ENCODE measurements at places on chromosomes 12 and 14.

DNA sequence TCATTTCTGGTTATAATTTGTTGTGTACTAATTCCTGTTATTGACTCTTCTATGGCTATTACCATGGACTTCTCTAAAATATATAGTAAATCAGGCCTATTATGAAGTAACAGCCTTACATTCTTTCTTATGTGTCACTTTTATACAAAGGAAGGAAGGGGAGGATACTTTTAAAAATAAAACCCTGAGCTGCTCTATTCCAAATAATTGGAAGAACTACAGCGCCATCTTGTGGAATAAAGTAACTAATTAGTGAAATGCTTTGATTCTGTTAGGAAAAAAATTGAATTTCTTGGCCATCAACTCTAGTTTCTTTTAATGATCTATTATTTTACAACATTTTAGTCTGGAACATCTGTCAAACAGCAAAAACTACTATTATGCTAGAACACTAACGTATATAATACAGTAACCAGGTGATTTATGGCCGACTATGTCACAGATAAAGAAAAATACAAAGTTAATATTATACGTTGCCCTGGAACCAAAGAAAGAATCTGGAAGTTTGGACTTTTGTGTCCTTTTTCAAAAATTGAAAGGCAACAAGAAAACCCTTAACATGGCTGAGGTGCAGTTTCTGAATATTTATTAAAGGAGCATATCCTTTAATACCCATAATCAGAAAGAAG, 55.0 kb upstream of the NELL2 start:
- no peak for DNase-seq

DNA sequence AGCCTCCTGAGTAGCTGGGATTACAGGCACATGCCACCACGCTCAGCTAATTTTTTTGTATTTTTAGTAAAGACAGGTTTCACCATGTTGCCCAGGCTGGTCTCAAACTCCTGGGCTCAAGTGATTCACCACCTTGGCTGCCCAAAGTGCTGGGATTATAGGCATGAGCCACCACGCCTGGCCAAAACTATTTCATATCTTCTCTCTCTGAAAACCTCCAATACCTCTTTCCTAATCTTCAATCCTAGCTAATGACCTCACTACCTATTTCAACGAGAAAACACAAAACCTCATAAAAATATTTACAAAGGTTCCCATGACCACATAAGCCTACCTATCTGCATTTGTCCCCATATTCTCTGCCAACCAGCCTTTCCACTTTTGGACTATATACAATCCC, 32.3 kb upstream of the ANKS1B start:
- DNase-seq, result no peak

GRCh38 chr12:108689314-108690190, 41.8 kb downstream of the CORO1C start:
- DNase-seq, result peak; percentile 35

GRCh38 chr14:30994681-30995620, 30.5 kb upstream of the AP4S1 start:
- no peak for DNase-seq

DNA sequence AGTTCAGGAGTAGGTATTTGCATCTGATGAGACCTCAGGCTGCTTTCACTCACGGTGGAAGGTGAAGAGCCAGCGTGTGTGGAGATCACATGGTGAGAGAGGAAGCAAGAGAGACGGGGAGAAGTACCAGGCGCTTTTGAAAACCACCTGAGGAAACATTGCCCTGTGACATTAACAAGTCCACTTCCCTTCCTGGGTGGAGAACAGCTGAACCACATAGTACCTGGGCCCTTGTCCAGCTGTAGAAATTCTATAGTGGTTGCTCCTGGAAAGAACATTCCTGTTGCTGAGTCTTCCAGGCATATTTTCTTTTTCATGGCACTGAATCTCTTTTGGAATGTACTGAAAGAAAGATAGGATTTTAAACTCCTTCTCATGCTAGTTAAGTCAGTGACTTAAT, 87.3 kb upstream of the RIN3 start:
- DNase-seq, result no peak

DNA sequence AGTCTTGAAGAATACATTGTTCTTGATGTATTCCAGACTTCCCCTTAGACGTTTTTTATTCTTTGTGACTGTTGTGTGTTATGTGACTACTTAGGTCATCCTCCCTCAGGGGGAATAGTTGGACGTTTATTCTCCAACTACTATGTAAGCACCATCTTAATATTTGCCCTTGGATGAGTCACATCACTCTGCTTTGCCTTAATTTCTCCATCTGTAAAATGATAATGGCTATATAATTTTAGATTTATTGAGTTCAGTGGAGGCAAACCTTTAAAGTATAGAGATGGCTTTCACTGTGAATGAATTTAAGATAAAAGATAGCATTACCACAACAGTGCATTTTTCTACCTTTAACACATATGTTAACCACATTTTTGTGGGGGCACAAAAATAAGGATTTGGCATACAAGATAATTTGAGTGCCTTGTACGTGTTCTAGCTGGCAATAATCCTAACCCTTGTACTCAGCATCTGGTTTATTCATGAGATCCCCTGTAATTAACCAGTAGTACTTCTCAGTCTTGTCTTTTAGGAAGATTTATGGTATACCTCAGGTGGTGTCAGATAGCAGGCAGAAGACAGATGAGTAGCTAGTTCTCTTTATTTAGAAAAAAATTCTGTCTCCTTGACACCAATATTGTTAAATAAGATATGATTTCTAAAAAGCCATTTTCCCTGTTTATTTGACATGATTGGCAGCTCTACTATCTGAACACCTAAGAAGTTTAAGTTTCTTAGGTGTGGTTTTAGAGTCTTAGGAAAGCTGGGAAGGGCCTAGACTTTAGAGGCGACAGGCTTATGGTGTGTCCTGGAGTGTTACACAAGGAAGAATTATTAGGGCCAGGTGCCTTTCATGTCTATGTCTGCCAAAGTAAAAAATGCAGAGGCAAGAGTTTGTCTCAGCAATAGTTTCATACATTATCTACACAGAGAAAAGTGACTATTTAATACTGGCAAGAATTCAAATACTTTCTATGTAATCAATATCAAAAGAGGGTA, 152.3 kb downstream of the RAD51B start:
- DNase-seq, result no peak

GRCh38 chr14:42322531-42323284, 716.0 kb downstream of the LRFN5 start:
- no peak for DNase-seq

DNA sequence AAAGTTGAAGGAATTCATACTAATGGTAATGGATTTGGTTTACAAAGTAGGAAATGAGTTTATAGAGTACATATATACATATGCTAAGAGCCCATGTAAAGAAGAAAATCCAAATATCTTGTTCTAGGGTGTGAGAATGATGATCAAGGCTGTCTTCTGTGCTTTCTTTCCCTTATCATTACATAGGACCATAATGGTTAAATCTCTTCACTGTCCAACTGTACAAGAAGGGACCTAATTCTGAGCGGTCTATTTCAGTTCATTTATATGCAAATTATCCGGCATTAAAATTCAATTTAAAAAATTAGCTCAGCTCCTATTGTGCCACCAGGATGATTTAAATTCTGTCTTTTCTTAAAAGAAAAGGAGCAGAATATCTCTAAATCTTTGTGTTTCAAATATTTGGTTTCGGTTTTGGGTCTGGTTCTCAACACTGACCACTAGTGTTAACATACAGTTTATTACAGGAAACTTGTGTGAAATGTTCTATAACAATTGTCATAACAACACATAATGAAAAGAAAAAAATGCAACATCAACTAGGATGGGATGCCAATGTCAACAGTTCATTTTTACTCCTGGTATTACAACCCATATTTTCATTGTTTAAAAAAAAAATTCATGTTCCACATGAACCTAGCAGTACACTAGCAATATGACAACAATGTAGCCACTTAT, 16.8 kb downstream of the OR4K1 start:
- no peak for DNase-seq

DNA sequence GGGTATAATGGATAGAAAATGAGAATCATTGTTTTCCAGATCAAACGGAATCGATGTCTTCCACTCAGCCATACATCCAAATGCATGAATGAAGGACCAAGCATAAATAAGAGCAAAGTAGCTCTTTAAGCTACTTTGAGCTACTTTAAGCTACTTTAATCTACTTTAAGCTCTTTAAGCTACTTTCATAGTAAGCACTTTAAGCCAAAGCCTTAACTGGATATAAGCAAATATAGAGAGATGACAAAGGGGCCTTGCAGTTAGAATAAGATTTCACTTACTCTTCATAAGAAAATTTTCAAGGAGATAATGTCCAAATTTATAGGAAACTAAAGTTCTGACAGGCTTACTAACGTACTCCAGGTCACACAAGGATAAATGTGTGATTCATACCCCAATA, 355.6 kb upstream of the KITLG start:
- DNase-seq, result no peak

GRCh38 chr14:62691647-62692489, 353.4 kb downstream of the KCNH5 start:
- DNase-seq, result no peak

GRCh38 chr14:40523123-40523522, 1083.6 kb upstream of the LRFN5 start:
- no peak for DNase-seq

- DNase-seq, result no peak
Measured at GRCh38 chr14:72063761-72064282, 131.6 kb downstream of the RGS6 start.

- no peak for DNase-seq
Measured at GRCh38 chr14:99327458-99328250, 55.7 kb upstream of the BCL11B start.

- DNase-seq, result no peak
Measured at GRCh38 chr14:95071649-95072280, 85.6 kb downstream of the DICER1 start.

DNA sequence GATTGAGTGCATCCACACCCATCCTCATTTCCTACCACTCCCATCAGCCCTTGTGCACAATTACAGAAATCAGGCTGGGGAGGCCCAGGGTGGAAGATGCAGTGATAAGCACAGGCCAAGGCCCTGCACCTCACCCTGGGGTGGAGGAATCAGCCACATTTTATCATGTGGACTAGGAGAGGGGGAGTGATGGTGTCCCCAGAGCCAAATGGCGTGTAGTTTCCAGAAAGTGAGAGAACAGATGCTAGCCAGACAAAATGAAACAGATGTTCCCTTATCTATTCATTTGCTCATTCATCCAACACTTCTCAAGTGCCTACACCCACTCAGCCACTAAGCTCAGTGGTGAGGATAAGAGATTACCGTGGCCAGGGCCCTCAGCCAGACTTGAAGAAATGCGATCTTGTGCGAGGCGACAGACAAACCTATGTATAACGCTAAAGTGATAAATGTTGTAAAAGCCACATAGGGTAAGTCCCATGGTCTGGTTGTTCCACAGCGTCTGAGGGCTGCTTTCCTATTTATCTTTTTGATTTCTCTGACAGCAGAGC, 93.6 kb downstream of the STAB2 start:
- DNase-seq, result no peak

DNA sequence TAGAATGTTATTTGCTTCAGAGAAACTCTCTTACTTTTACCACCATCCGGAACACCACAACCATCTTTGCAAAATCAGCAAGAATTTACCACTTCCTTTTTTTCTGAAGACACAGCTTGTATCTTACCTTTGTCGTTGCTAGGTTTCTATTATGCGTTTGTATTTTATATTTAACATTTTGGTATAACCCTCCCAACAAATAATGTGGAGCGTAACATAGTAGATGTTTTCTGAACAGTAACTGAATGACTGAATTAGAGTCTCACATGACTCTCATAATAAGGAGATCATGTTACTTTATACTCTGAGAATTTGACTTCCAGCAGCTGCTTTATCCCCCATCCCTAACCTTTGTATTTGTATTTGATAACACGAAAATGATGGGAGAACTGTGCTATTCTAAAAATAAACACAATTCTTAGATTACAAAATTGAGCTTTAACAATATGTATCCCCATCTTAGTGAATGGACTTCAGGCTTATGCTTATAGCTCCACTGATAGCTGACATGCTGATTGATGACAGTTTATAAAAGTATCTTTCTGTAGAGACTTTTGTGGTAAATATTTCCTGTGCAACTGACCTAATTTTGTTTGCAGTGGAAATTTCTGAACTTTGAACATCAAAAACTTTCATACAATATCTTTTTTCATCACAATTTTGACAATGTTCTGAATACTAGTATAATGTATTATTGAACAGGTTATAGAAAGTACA, 7.9 kb upstream of the KLRB1 start:
- no peak for DNase-seq

GRCh38 chr12:20376984-20377383, 8.6 kb downstream of the PDE3A start:
- no peak for DNase-seq

GRCh38 chr12:30422844-30423243, 272.8 kb downstream of the IPO8 start:
- DNase-seq, result no peak

- no peak for DNase-seq
Measured at GRCh38 chr14:32679927-32680612, 258.6 kb upstream of the NPAS3 start.

DNA sequence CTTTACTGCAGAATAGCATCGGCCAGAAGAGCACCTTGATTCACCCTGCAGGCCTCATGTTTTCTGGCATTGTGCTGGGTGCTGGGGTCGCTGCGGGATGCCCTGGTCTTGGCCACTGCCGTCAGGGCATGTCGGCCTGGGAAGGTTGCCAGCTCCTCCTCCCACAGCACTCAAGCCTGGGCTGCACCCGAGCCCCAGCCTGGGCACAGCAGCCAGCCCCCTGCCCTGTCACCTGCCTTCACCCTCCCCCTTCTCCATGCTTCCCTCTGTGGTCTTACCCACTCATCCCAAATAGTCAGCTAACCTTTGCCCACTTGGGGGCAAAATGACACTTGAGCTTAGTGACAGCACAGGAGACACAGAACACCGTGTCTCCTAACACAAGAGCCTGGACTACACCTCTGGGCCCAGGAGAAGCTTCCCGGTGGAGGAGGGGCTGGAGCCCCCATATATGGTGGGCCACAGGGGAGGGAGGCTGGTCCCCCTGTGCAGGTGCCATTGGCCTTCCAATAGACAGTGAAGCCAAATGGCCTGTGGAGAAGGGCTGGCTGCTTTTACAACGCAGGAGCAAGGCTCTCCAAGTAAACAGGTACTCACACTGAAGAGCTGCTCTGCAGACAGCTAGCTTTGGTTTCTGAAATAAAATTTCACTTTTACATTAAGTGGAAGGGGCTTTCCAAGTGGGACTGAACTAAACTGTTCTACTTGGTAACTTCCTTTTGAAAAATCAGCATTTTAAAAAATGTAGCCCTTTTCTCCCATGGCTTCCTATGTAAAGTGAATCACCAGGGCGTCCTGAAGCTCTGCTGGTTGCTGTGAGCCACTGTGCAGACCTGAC, 51.2 kb upstream of the AMN start:
- DNase-seq, result no peak

Data from stimulated activated naive CD4-positive, alpha-beta T cell treated with Interleukin-2 at 50 U/mL for 16 hours (primary cell).